Astrocyte (in vitro differentiated cells and primary cell): ENCODE measurements at places on chromosomes 7 and 10. TPM values are rescaled to one million over a fixed set of nuclear protein-coding genes. Genes with fewer than 3 reads are reported as not detected.

DNA sequence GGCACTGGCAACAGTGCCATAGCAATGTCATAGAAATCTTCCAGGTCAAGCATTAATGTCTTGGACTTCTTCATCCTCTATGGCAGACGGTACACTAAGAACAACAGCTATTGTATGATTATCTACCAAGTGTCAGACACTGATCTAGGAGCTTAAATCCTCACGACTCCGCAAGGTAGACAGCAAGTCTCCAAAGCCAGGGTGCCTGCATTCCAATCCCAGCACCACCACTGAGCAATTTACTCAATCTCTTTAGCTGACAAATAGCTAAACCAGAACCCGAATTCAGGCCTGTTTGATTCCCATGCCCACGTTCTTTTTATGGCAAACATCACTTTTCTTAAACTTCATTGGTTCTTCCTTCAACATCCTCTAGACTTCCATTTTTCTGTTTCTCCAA, 31.8 kb downstream of the DNMBP start:
- DNase-seq: peak; percentile 29

GRCh38 chr7:171364-171904, 20.9 kb upstream of the FAM20C start:
- no peak for DNase-seq

Gene CPA4
- 98.6 and 111 TPM in 2 replicates for total RNA-seq

Gene CADPS2
- 6.1 and 6.4 TPM in 2 replicates for total RNA-seq

GRCh38 chr10:120460186-120460585, 3.2 kb downstream of the PLPP4 start:
- peak; percentile 75 for DNase-seq

GRCh38 chr10:120042705-120043104, 150.2 kb downstream of the SEC23IP start:
- DNase-seq: no peak

GRCh38 chr10:31404640-31405039, 85.6 kb downstream of the ZEB1 start:
- peak; percentile 47 for DNase-seq

Gene UNCX
- total RNA-seq: not detected in 2 replicates

DNA sequence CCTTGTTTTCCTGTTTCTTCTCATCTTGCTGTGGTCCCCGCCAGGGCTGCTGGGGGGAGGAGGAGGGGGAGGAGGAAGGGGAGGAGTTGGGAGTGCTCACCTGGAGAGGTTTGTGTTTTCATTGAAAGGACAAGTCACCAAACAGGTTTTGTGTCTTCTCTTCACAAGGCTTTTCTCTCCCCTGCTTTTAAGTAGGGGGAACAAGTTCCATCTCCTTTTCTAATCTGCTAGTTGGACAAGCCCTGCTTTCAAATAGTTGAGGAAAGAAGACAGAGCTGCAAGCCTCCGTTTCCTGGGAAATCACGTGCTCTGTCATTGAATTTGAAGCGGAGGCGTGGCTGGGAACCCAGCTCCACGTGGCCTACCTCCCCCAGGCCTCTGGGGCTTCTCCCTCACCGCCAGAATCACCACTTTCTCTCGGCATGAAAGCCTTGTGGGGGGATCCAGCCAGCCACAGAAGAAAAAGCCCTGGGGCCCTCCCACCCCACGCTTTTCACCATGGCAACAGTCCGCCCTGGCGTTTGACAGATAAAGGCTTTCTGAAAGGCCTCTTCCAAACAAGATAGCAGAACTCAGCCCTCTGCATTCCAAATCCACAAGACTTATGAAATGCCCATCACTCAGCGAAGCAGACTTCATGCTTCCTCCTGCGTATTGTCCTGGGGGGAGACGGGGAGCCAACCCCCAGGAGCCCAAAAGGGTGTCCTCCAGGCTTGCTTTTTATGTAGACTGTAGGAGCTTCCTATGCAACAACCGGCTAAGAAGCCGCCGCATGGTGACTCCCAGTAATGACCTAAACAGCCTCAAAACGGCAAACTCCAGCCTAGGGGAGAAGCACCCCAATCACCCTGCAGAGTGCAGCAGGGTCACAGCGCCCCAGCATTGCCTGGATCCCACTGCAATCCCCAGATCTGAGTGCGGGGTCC, 51.7 kb downstream of the PROSER2 start:
- DNase-seq: peak; percentile 22

- DNase-seq: peak; percentile 61
These were observed 23.8 kb downstream of the TMEM196 start for GRCh38 chr7:19749658-19750057.

- DNase-seq: peak; percentile 15
These were observed 41.3 kb upstream of the INHBA start for GRCh38 chr7:41744161-41744560.

DNA sequence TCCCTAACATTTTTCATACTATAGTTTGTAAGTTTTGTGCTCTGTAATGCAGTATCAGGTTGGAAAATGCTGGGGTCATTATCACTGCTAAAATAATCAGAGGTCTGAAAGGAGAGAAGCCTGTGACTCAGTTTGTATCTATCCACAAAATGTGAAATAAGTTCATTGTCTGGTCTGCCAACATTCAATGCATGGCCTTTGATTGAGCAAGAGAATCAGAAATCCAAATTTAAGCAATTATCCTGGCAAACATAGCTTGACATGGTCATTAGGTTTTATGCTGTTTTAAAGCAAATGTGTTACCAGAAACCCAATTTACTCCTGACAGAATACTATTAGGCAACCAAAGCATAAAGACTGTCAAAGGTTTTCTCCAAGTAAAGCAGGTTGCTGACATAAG, 709.7 kb upstream of the SEMA3D start:
- no peak for DNase-seq

- no peak for DNase-seq
These were observed 15.8 kb downstream of the IL15RA start for GRCh38 chr10:5961405-5962100.

Gene ASB10
- total RNA-seq: not detected in 2 replicates

GRCh38 chr10:29588629-29589421, 45.9 kb downstream of the SVIL start:
- DNase-seq: peak; percentile 47

Gene NME8
- not detected in 2 replicates for total RNA-seq

DNA sequence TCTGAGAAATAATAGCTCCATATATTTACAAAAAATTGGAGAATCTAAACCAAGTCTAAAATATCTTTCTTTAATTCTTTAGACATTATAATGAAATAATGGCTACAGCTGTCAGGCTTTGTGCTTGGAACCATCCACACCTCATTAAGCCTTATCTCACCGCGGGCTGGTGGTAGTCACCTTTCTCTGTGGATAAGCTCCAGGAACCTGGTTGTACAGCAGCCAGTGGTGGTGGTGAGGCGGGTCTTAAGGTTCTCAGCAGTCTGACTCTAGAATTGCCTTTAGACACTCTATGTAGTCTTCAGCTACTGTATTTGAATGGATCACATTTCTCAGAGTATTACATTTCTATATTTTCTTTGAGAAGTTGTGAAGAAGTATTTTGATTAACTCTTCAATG, 34.2 kb downstream of the CUL1 start:
- no peak for DNase-seq

Gene TMEM26
- 0.18 and 0.31 TPM in 2 replicates for total RNA-seq

GRCh38 chr7:5481241-5482019, 57.8 kb upstream of the TNRC18 start:
- DNase-seq: no peak

DNA sequence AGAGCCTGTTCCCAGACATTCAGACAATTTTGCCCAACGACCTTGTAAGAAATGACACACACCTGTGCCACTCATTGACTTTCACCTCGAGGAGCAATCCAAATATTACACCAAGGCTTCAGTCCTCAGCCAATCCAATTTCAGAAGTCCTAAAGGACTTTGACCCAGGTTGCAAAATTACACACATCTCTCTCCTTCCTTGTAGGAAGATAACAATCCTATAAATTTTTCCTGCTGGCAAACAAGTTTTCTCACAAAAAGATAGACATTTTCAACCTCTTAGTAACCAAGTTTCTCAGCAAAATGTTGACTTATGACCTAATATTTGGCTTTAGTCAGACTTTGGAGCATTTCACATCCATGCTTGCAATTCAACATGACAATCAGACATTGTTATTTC, 745.0 kb downstream of the GRID1 start:
- DNase-seq: no peak

Gene STX1A
- total RNA-seq: 15.0 and 19.7 TPM in 2 replicates

- DNase-seq: no peak
These were observed 24.1 kb upstream of the MYH16 start for GRCh38 chr7:99248391-99249095.

GRCh38 chr7:84060000-84060399, 134.6 kb downstream of the SEMA3A start:
- DNase-seq: no peak

DNA sequence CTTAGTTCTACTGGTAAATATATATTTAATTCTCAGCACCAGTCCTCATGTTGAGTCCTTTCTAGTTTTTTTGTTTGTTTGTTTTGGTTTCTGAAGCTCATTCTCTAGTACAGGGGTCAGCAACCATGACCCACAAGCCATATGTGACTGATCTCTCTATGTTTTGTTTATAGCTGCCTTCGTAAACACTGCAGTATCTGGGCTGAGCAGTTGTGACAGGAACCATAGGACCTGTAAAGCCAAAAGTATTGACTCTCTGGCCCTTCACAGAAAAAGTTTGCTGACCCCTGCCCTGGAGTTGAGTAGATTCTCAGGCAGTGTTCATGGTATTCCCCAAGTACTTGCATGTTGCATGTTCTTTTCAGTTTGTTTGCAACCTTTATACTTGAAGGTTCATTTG, 20.8 kb downstream of the NET1 start:
- DNase-seq: no peak

GRCh38 chr7:71752171-71752935, 620.4 kb downstream of the GALNT17 start:
- DNase-seq: no peak

Gene PNLIPRP2
- not detected in 2 replicates for total RNA-seq

Gene CALML5
- not detected in 2 replicates for total RNA-seq

DNA sequence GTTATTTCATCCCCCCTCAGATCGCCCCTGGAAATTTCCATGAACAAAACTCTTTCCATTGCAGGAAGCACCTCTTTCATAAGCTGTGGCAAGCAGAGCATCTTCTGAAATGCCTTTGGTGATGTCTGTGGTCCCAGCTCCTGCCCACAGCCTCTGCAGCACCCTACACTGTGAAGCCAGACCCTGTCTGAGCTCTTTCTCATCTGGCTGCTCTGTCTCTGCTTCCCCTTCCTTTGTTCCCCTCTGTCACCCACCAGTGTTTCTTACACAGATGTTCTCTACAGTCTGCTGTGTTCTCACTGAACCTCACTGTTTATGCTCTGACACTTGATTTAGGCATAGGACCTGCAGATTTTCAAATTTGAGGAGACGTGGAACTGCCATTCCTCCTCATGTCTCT, 1.9 kb upstream of the TAS2R39 start:
- no peak for DNase-seq

DNA sequence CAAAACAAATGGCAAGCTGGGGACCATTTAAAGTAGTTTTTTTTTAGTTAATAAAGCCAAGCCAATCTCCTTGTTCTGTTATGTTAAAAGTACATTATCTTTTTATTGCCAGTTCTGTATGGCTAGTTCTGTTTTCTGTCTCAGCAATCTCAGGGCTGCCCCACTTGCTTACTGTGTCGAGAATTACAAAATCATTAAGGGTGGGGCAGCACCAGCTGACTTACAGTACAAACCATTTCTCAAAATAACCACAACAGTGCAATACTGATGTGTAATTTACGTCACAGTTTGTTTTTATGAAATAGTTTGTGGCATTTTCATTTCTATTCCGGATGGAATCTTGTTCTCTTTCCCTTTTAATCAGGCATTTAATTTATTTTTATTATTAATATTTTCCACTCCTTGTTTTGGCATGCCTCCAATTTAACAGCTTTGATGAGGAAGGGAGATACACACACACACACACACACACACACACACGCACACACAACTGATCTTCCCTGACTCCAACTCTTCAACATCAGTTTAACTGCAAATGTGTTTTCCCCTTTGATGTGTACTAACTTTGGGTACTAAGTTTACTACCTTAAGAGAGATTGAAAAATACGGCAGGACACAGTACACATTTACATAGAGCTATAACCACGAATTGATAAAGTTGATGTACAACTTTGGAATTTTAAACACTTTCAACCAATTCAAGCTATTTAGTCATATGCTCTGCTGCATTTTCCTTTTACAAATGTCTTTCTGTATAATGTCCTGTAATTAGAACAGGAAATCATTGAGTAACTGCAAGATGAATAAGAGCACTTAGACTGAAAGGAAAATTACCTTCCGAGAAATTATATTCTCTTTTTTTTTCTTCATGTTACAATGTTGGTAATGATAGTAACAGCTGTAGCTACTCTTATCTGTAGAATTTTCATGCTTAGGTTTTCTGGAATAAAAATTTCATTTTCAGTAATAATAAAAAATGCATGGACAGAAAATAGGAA, 91.5 kb downstream of the ARID5B start:
- peak; percentile 93 for DNase-seq

DNA sequence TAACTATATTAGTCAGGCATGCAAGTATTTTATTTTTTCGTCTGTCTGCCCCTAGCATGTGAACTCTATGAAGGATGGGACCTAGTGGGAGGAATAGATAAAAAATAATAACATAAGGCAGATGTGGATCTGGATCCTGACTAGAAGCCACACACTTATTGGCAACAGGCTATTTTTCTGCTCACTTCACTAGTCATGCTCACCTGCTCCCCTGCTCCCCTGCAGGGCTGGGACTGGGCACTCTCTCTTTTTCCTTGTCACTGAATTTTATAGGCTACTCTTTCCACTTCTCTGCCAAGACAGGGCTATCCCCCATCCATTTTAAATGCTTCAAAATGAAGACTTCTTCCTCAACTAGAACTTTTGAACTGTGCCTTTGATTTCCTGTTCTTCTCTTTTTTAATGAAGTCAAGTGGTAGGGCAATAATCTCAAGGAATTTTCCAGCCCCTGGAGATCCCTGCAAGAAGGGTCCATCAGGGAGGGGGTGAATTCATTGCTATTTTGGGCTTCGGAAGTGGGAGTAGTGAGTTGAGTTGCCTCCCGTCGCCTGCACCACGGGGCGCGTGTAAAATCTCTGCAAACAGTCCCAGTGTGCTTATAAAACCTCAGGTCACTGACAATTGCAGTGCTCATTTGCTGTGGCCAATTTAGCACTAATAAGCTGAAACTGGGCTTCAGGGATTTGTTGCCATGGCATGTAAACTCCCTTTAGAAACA, 156.7 kb upstream of the NPVF start:
- DNase-seq: no peak

DNA sequence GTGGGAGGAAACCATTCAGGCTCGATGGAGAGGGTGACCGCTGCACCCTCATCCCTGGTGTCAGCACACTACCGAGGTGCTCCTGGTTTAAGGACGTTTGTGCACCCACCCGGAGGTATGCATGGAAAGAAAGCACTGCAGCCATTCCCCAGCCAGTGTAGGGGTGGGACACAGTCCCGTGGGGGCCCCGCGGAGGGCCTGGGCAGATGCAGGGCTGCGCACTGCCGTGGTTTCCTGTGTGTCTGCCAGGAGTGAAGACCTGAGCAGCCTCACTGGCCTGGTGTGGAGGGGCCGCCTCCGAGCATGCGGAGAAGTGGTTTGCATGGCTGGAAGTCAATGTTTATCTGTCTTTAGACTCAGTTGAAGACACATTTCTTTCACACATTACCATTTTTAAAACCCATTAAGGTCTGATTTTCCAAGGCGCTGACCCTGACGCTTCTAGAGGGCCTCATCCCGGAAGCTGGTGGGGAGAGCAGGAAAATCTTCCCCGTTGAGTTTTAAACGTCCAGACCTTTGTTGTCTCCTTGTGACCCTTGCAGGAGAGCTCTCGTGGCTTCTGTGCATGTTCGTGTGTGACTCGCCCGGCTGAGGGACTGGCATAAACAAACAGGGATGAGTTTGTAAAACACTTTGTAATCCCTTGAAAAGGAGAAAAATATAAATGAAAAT, 188.1 kb downstream of the MGMT start:
- no peak for DNase-seq
